ENCODE measurements at places on chromosomes 16 and 17.

DNA sequence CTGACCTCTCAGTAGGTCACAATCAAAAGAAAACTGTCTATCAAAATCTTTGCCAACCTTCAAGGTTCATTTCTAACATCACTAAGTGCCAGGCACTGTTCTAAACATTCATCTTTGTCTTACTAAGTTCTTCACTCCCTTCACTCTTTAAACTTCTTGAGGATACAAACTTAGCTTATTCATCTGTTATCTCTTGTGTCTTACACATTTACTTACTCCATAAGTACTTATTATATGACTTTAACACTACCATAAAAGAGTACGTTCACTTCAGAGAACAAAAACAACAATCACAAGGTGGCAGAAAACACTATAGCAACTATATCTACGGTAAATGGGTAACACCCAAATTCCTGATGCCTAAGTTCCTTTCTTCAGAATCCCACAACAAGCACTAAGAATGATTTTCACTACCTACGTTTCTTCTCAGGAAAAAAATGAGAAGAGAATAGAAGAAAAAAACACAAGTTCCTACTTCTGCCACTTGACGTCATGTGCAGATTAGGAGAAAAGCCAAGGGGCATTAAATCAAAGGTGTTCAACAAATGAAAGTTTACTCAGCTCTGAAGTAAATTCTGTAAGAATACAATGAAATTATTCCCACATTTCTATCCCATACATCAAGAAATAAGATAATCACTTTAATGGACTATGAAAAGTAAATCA is 29.2 kb downstream of the KANSL1 start:
- no peak for DNase-seq

DNA sequence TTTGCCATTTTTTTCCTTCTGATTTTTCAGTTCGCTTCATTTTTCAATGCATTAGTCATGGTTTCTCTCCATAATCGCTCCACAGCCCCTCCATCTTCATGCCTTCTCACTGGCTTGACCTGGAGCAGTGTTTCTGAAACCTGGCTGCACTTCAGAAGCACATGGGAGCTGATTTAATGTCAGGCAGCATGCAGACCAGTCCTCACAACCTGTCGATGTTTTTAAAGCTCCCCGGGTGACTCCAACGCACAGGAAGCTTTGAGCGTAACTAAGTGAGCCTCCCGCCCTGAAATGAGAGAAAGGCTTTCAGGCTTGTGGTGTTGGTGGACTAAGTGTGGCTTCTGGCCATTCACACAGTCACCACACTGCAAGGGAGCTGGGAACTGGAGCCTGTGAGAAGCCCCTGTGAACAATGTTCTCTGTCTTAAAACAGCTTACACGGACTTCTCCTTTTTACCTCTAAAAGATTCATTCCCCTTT is 16.8 kb upstream of the DRG2 start:
- DNase-seq, result no peak

GRCh38 chr17:40824015-40824832 is 1.8 kb upstream of the KRT10 start:
- no peak for DNase-seq

DNA sequence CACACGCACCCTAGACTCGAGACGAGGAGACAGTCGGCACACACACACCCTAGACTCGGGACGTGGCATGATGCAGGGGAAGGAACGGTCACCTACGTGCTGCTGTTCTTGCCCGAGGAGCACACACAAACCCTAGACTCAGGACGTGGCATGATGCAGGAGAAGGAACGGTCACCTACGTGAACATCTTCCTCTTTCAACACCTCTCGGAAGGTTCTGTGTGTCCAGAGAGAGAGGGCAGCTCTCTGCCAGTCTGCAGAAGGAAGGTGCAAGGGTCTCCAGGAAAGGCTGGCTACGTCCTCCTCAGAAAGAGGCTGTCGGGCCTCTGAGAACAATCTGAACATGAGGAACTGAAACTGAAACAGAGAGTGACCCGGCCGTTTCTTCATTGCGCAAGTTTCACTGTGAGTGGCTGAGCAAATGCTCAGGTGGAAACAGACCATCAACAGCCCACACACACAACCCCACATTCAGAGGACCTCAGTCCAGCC is 43.4 kb downstream of the ZNF276 start:
- DNase-seq, result no peak

- no peak for DNase-seq
Observed at GRCh38 chr17:27457360-27457715, 1.1 kb downstream of the KSR1 start.

DNA sequence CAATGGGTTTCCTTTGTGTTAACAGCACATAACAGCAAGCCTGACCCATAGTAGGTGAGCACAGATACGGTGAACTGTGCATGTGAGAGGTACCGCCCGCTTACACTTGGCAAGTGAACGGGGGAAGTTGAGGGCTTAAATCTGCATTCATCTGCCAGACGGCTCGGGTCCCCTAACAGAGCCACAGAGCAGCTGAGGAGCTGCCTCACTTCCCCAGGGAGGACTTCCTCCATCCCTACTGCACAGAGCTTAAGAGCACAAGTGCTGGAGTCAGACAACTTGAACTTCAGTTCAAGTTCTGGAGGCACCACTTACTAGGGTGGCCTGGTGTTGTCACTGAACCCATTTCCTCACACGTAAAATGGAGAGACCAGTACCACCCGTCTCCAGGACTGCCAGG is 13.4 kb downstream of the RAB5C start:
- DNase-seq, result no peak

- DNase-seq, result no peak
Observed at GRCh38 chr17:11561702-11562101, 36.6 kb upstream of the DNAH9 start.

DNA sequence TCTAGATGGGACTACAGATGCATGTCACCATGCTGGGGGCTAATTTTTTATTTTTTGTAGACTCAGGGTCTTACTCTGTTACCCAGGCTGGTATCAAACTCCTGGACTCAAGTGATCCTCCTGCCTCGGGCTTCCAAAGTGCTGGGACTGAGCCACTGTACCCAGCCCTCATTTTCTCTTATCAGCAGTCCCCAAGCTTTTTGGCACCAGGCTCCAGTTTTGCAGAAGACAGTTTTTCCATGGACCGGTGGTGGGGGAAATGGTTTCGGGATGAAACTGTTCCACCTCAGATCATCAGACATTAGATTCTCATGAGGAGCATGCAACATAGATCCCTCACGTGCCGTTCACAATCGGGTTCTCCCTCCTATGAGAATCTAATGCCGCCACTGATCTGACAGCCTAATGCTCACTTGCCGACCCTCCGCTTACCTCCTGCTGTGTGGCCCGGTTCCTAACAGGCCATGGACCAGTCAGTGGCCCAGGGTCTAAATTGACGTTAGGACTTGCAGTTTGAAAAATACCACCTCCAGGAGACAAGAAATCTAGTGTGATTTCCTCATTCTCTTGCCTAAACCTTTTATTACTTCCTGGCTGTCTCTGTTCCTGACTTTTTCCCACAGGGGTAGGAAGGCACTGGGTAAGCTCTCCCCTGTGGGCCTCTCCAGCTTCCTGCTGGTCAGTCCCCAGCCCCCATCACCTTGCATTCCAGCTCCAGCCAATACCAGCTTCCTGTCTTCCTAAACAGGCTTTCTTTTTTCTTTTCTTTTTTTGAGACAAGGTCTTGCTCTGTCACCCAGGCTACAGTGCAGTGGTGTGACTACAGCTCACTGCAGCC is 9.3 kb upstream of the CNP start:
- DNase-seq, result no peak

GRCh38 chr16:77943801-77944200 is 78.5 kb upstream of the CLEC3A start:
- DNase-seq, result no peak

DNA sequence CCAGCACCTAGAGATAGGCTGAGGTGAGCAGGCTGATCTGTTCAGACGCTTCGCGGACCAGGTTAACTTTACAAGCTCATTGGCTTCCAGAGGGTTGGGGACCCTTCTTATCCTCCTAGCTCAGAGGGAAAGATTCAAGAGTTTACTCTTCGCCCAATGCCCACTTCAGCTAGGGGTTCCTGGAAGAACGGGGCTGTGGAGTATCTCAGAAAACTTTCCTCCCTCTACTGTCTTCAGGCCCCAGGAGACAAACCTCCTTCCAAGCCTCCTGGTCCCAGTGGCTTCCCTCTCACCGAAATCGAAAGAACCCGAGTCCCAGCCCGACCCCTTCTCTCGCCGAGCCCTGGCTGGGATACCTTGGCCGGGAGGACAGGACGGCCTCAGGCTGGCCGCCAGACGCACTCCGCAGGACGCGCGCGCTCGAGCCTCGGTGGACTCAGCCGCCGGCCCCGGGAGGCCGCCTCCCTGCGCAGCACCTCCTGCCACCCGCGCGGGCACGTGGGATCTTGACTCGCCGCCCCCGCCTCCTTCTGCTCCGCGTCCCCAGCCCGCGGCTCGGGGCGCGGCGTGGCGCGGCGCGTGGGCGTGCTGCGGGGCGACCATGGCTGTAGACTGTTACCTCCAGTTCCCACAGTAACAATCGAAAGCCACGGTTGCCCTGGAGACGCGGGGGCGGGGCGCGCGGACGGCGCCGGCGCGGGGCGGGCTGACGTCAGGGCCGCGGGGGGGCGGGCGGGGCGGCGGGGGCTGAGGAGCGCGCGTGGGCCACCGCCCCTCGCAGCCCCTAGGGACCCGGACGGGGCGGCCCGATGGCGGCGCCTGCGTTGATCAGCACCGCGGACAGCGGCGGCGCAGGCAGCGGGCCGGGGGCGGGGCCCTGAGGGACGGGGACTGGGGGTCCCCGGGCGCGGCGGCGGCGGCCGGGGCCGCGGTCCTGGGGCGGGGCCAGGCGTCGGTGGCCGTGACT is 5.3 kb upstream of the HIC1 start:
- DNase-seq, result peak; percentile 89

- no peak for DNase-seq
Observed at GRCh38 chr17:13176436-13176835, 158.6 kb upstream of the ELAC2 start.

GRCh38 chr16:51526621-51527020 is 375.6 kb upstream of the SALL1 start:
- no peak for DNase-seq

DNA sequence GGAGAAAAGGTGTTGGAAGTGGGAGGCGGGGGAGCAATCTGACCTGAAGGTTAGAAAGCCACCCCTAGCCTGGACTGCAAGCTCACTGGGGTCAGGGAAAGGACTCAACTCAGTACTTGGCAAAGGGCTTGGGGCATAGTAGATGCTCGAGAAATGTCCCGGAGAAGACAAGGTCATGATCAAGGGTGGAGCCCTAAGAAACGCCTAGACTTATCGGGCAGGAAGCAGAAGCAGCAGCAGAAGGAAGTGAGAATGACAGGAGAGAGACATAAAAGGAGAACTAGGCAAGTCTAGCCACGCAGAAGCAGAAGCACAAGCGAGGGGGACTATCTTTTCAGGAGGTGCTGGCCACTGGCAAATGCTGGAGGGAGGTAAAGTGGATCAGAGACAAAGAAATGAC is 10.2 kb downstream of the COTL1 start:
- DNase-seq, result no peak

GRCh38 chr17:73365301-73365874 is 53.6 kb upstream of the CDC42EP4 start:
- DNase-seq, result no peak

All from activated naive CD4-positive, alpha-beta T cell (primary cell).